Motor neuron (in vitro differentiated cells): ENCODE measurements at places on chromosomes 1 and 21. TPM values are rescaled to one million over a fixed set of nuclear protein-coding genes. Genes with fewer than 3 reads are reported as not detected.

GRCh38 chr1:119160866-119161265 lies 20.4 kb upstream of the WARS2 start:
- ATAC-seq, result no peak

GREM2 gene
- total RNA-seq, result 0.05 and 0.10 TPM in 2 replicates

DNA sequence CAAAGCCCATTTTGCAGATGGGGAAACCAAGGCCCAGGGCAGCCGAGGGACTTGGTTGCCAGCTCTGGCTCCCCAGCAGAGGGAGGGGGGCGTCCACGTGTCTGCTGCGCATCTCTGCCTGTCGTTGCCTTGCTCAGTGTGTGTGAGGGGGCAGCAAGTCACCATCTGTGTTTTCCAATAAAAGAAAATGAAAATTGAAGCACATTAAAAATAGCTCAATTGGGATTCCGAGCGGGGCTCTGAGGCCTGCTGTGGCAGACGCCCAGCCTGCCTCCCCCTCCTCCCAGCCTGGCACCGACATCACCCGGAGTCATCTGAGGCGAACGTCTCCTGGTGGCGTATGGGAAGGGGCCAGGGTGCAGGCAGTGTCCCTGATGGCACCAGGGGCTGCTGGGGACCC lies 51.2 kb downstream of the EPHB2 start:
- no peak for ATAC-seq

RIMKLA gene
- total RNA-seq, result 0.27 and 0.96 TPM in 2 replicates

GRCh38 chr1:246104927-246105326 lies 402.2 kb downstream of the SMYD3 start:
- ATAC-seq, result no peak

DNA sequence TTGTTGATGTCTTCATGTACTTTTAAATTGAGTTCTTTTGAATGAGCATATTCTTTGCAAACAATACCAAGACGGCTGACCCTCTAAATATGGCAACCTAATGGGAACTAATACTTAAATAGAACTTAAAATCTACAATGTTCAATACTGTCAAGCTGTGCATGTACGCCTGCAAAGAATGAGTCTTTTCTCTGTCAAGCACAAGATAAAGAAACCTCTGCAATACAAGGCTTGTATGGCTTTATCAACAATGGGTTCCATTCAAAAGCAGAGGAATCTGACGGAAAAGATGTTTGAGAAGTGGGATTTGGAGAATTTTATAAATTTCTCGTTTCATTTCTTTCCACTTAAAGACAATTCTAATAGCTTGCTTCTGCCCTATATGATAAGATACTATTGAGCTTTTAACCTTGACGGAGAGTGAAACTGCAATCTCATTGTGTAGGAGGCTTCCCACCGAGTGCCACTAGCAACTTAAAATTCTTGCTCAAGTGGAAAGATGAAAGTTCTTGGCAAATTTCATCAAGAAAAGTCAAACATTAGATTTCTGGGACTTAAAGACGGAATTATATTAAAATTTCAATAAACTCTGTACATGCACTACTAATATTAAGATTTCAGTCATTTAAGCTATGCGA lies 119.8 kb downstream of the RGS21 start:
- ATAC-seq, result no peak

OR10J1 gene
- total RNA-seq, result not detected in 2 replicates

KIF26B gene
- 21.5 and 32.8 TPM in 2 replicates for total RNA-seq

GRCh38 chr1:9890224-9890731 lies 19.8 kb downstream of the CTNNBIP1 start:
- no peak for ATAC-seq

GRCh38 chr21:35850542-35851103 lies 209.7 kb downstream of the SETD4 start:
- ATAC-seq, result no peak

GRCh38 chr1:234955107-234955731 lies 173.4 kb downstream of the TOMM20 start:
- ATAC-seq, result peak; percentile 16

- ATAC-seq, result peak; percentile 1
These were observed 670 bp downstream of the COX20 start for GRCh38 chr1:244836135-244836521.

ASPM gene
- 0.15 and 0.32 TPM in 2 replicates for total RNA-seq

DNA sequence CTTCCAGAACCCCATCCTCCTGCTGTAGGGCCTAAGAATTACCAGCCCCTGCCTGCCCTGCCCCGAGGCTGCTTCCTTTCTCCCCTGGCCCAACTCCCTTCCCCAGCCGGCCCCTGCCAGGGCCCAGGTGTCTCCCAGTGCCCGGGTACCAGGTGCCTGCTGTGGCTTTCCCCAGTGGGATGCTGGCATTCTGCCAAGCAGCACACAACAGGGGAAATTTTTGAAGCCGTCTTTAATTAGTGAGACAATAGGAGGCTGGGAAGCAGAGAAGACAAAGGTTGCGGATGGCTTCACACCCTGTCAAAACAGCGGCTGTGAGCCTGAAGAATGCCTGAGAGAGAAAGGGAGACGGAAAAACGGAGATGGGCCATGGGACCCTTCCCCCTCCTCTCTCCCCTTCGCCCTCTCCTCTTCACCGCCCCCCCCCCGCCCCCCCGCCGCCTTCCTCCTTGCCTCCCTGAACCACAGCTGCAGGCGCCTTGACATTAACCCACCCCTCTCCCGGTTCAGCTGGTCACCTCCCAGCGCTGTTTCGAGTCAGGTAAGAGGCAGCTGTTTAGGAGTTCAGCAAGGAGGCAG lies 33.6 kb downstream of the LRRN2 start:
- ATAC-seq, result peak; percentile 46

- peak; percentile 84 for ATAC-seq
These were observed 35.6 kb upstream of the RRP15 start for GRCh38 chr1:218249338-218250140.

DNA sequence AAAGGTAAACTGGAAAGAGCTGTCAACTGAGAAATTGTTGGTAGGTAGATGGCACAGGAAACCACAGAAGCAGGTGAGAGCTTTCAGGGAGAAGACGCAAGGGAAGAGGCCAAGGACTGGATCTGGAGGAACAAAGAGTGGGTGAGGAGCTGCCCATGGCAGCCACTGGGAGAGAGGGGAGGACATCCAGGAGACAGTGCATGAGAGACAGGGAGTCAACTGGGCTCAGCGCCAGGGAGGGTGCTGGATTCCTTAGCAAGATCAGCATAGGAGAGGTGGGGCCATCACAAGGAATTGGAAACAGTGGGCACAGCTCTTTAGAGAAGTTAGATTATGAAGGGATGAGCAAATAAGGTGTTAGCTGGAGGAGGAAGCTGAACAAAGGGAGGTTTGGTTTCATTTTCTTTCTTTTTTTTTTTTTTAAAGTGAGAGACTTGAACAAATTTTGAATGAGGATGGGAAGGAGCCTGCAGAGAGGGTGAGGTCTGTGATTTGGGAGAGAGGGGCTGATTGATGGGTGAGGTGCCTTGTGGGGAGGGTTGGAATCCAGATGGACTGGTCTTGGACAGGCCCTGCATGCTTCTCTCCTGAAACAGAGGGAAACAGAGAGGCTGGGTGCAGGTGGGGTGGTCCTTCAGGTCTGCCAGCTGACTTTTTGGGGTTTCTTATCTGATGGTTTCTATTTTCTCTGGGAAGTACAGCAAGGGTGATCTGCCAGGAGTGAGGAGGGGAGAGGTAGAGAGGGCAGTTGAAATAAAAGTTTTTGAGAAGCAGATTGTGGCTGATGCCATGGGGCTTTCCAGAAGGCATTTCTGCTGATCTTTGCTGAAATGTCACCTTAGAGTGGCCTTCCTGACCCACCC lies 5.4 kb downstream of the CYP4B1 start:
- ATAC-seq, result no peak

GRCh38 chr1:227947386-227947675 lies 401 bp downstream of the WNT9A start:
- peak; percentile 21 for ATAC-seq

DENND1B gene
- total RNA-seq, result 10.7 and 11.9 TPM in 2 replicates

TAS1R1 gene
- 0.29 and 0.30 TPM in 2 replicates for total RNA-seq

OR2L2 gene
- 0.29 and 0.45 TPM in 2 replicates for total RNA-seq

GRCh38 chr1:47616036-47616435 lies 178.2 kb downstream of the FOXD2 start:
- no peak for ATAC-seq

- ATAC-seq, result no peak
These were observed 13.1 kb upstream of the KYAT3 start for GRCh38 chr1:89005286-89006151.

DNA sequence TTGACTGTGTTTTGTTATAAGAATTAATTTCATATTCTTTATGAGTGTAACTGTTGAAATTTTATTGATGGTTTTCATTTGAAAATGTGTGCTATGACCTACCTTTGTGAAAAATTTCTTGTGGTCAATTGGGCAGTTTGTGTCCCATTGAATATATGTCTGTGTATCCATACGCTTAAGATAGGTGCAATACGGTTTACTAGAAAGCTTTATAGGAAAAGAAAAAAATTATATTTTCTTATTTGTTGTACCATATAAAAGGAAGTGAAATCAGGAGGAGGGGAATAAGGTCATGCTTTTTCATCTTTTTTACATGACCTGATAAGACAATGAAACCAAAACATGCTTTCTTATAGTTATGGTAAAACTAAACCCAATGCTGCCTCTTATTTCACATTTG lies 807.7 kb downstream of the USP25 start:
- no peak for ATAC-seq

- peak; percentile 34 for ATAC-seq
These were observed 857.4 kb downstream of the USP25 start for GRCh38 chr21:16587141-16587581.
